MG63 (cell line): ENCODE measurements at places on chromosomes 7 and 10.

- DNase-seq, result no peak
These were observed 64.1 kb downstream of the CXCL12 start for GRCh38 chr10:44320756-44321155.

DNA sequence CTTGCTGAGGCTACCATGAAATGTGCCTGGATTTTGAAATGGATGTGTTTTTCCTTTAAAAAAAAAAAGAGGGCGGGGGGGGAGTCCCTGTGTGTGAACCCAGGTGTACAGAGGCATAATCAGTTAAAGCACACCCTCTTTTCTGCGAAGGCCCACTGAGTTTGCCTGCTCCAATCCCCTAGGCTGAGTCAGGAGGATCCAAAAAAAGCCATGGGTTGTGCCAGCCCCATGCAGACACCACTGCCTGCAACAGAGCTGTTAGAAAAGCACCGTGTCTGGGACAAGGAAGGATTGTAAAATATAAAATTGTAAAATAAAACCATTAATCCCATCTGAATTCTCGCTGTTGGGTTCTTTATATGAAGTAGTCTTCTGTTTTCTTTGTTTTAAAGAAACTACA lies 217.9 kb downstream of the ADAM12 start:
- peak; percentile 36 for DNase-seq

- no peak for DNase-seq
These were observed 44.8 kb upstream of the KCNIP2 start for GRCh38 chr10:101888251-101888949.

DNA sequence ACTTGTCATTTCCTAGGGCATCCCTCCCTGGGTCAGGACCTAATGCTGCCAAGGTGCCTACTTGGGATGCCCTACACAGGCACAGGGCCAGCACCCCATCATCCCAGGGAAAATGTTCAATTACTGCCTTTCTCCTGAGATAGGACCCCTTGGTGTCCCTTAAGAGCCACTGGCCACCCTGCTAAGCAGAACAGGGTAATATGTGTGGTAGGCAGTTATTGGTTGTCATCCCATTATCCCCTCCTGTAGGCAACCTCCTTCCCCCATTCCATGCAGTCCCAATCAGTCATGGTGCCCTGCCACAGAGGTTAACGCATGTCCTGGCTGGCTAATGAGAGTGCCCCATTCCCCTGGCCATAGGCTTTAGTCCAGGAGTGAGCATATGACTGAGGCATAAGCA lies 53.2 kb downstream of the PRLHR start:
- DNase-seq, result no peak

DNA sequence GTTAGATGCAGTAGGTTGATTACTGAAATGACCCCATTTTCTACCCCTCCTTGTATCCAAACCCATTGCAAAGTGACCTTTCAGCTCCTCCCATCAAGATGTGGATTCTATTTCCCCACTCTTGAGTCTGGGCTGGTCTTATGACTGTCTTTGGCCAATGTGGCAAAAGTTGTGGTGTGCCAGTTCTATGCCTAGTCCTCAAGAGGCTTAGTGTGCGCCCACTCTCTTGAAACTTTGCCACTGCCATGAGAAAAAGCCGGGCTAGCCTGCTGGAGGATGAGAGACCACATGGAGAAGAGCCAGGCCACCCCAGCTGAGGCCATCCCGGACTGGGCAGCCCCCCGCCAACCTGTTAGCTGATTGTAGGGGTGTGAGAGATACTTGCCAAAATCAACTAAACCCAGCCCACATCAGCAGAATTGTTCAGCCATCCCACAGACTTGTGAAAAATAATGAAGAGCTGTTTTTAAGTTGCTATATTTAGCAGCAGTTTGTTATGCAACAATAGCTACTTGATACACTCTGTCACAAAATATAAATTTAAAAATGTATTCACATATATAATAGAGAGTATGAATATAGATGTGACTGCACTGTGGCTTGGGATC lies 131.0 kb upstream of the PALS2 start:
- DNase-seq, result peak; percentile 23

DNA sequence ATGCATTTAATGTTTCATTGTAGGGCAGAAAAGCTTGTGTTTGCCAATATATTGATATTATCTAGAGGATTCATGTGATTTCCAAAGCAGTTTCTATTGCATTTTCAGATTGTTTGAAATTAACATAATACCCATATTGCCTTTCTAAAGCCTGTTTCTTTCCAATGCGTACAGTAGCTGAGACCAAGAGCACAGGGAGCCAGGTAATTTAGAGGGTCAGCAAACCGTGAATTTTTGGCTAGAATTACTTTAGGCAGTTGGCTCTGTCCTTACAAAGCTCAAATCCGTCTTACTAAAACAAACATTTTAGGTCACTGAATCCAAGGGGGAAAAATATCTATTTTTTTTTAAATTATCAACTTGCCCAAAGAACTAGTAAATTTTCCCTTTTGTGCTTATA lies 604.9 kb upstream of the ADARB2 start:
- no peak for DNase-seq

- no peak for DNase-seq
These were observed 18.7 kb upstream of the FOXK1 start for GRCh38 chr7:4663239-4664018.
